NCI-H2227 treated with DMSO at 0.1 percent for 48 hours (cell line): ENCODE measurements at places on chromosomes 5 and 9.

GRCh38 chr9:109912082-109912582 lies 132.1 kb downstream of the PALM2AKAP2 start:
- DNase-seq = no peak

DNA sequence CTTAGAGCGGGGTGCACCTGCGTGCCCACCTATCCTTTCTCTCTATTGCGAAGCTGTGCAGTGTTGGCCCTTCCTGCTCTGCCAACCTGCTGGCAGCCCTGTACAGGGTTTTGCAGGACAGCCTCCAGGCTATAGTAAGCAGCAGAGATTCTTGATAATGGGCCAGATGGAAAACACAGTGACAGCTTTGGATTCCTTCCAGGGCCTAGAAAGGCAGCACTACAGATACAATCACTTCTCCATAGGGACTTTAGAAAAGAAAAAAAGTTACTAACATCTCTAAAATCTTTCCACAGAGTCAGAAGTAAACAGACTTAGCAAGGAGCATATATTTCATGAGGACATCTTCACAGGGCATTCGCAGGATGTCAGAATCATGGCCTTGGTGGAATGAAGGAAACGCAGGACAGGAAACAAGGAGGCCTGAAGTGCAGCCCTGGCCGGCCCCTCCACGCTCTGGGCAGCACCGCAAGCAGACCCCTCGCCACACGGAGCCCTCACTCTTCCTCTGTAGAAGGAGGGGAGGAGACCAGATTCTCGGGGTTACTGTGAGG lies 172.1 kb upstream of the GAS1 start:
- DNase-seq = no peak

- no peak for DNase-seq
These were observed 7.9 kb downstream of the SLC44A1 start for GRCh38 chr9:105252405-105252756.

DNA sequence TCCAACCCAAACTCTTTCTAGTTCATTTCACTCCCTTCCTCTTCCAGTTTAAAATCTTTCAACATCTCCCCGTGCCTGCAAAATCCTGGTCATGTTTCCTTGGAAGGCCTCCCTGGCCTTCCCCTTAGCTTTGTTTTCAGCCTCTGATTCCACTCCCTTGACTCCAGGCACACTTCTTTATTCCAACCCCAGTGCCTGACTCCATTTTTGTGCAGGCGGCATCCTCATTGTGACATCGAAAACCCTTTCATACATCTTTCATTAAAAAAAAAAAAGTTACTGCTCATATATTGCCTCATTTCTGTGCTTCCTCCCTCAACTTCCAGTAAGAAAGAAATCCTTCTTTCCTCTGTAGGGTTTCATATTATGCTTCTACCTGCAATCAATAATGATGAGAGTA lies 7.1 kb upstream of the TNFSF8 start:
- no peak for DNase-seq

GRCh38 chr5:93503598-93504067 lies 77.4 kb downstream of the NR2F1-AS1 start:
- DNase-seq = no peak

DNA sequence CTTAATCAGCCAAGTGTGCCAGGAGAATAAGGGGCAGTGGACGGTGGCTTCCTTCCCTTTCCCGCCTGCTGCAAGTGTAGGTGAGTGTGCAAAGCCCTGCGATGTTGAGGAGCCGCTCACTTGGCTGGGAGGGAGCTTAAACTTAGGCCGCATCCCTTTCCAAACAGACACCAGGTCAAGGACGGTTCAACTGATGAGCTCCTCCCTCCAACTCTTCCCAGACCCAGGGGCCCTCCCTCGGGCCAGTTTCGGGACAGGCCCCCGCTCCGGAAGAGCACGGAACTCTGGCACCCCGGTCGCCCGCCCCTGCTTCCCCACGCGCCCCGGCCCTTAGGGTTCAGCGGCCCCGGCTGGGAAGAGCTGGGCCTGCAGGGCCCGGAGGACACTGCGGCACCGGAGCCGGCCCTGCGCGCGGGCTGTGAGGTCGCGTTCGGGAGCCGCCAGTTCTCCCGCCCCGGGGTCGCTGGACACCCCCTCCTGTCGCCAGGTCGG lies 481 bp downstream of the MRPL36 start:
- no peak for DNase-seq

- DNase-seq = no peak
These were observed 2051.0 kb downstream of the EFNA5 start for GRCh38 chr5:105619725-105620124.

GRCh38 chr5:55520117-55520839 lies 14.5 kb downstream of the PLPP1 start:
- no peak for DNase-seq

GRCh38 chr5:56480705-56481427 lies 247.7 kb upstream of the ANKRD55 start:
- DNase-seq = no peak

GRCh38 chr5:10431415-10431814 lies 10.3 kb upstream of the ROPN1L start:
- no peak for DNase-seq

- no peak for DNase-seq
These were observed 71.7 kb downstream of the ENTREP1 start for GRCh38 chr9:69396759-69397158.

DNA sequence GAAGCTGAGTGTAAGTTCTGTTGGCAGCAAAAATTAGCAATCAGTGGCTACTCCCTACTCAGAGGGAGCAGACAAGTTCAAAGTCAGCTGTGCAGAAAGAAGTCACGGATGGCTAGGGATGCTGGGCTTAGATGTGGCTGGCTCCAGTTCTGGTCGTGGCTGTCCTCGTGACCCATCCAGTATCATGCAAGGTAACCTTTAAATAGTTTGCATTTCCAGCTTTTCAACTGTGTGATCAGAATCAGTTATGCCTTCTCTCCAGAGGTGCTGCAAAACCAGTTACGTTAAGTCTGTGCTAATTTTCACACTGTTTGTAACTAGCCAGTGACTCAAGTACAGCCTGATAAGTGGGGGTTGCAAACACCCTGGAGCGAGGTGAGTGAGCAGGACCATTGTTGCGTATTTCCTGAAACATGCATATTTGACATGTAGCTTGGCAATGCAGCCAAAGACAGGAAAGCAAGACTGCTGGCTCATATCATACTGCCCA lies 302.4 kb downstream of the ATPSCKMT start:
- DNase-seq = no peak

GRCh38 chr5:146722361-146722779 lies 156.2 kb downstream of the PPP2R2B start:
- no peak for DNase-seq

- peak; percentile 62 for DNase-seq
These were observed 428.1 kb downstream of the ARHGEF28 start for GRCh38 chr5:74054139-74054538.

DNA sequence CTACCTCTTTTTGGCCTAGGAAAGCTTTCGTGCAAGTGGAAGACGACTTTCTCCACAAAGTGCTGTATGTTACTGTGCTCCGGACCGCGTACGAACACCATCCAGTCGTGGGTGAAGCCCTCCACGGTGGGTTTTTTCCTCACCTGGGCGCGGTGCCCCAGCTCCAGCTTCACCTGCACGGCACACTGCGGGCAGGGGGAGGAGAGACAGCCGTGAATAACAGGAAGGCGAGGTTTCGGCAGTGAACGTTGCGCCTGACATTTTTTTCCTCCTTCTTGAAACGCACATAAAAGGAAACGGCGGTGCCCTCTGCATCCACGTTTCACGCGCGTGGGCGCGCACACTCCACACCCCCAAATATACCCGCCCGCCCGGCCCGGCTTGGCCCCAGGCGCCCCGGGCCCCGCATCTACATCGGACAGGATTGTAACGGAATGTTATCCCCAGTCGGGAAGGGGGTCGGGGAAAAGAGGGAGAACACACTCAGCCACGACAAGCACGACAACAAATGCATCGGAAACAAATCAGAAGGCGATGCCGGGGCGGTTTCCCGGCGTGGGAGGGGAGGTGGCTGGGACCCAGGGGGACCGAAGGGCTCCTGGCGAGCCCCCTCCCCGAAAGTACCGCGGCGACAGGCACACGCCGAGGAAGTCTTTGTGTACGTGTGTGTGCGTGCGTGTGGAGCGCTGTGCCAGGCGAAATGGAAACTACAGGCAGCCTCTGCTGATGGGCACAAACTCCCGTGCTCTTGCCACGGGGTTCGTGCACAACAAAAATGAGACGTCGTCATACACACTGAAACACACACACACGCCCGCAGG lies 1.4 kb downstream of the MLLT3 start:
- no peak for DNase-seq

GRCh38 chr9:73093740-73094379 lies 57.8 kb upstream of the ANXA1 start:
- no peak for DNase-seq

DNA sequence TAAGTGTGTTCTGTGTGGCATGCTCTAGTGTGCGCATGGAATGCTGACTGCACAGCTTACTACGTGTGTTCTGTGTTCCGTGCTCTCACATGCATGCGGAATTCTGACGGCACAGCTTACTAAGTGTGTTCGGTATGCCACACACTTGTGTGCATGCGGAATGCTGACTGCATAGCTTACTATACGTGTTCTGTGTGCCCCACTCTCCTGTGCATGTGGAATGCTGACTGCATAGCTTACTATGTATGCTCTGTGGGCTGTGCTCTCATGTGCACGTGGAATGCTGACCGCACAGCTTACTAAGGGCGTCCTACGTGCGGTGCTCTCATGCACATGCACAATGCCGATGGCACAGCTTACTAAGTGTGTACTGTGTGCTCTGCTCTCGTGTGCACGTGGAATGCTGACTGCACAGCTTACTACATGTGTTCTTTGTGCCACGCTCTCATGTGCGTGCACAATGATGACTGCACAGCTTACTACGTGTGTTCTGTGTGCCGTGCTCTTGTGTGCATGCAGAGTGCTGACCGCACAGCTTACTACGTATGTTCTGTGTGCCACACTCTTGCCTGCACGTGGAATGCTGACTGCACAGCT lies 548.9 kb downstream of the IRX1 start:
- DNase-seq = no peak

- DNase-seq = no peak
These were observed 55.9 kb upstream of the IL12B start for GRCh38 chr5:159386028-159386711.

GRCh38 chr5:761059-761771 lies 23.3 kb downstream of the ZDHHC11B start:
- DNase-seq = no peak

DNA sequence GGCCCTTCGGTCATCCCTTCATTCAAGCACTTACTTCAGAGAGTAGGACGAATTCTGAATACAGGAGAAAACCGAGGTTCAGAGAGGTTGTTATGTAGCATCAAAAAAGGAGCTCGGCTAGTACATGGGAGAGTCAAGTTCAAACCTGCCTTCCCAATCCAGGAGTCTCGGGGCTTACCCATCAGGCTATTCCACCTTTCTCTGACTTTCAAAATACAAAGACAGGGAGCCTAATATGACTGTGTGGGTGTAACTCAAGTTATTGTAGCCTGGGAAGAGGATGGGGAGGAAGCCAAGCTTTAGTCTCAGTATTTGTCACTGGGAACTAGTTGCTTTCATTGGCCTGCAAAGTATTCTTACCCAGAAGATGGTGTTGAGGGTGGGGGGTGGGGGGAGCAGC lies 274.8 kb upstream of the PANK3 start:
- DNase-seq = no peak

DNA sequence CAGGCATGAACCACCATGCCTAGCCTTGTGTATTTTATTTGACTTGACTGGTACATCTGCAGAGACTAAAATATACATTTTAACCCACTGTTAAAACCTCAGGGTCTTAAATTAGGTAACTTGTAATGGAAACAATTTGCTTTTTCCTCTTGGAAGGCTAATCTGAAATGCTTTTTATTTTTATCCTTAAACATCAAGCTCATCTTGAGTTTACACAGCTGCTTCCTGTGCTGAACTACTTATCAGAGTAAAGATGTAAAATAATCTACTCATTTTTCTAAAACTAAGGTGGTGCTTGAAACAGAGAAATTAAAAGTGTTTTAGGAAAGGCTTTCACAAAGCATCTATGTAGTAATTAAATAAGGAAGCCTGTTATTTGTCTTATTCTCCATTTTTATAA lies 144.1 kb downstream of the ENTREP1 start:
- no peak for DNase-seq

- no peak for DNase-seq
These were observed 202.9 kb downstream of the SYK start for GRCh38 chr9:91004484-91004883.

GRCh38 chr5:158273035-158273434 lies 414.1 kb upstream of the CLINT1 start:
- DNase-seq = peak; percentile 36

GRCh38 chr9:137470785-137471184 lies 11.7 kb upstream of the NSMF start:
- no peak for DNase-seq

- no peak for DNase-seq
These were observed 41.0 kb upstream of the UBAC1 start for GRCh38 chr9:136002215-136002614.

- DNase-seq = no peak
These were observed 432.3 kb upstream of the DAB2 start for GRCh38 chr5:39857041-39857440.

- no peak for DNase-seq
These were observed 121.3 kb upstream of the KLF9 start for GRCh38 chr9:70535546-70536323.

- no peak for DNase-seq
These were observed 9.8 kb upstream of the TLX3 start for GRCh38 chr5:171299228-171299627.

DNA sequence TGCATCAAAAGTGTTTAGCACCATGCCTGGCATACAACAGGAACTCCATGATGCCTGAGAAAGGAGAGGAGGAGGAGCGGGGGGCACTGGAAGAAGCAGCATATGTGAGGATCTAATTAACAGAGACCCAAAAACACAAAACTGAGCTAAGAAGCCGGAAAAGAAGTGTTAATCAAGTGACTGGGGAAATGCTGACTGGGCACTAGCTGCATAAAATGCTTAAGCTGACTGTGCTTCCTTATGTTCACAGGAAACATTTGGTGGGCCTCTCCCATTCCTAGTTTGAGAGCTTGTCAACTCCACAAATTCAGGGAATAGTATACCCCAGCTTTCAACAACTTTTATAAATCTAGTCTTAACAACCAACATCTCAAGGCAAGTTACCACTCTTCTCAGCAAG lies 26.6 kb downstream of the DEPDC1B start:
- DNase-seq = no peak

- DNase-seq = no peak
These were observed 1585.6 kb downstream of the EFNA5 start for GRCh38 chr5:106085136-106085535.

- no peak for DNase-seq
These were observed 349.1 kb upstream of the DAP start for GRCh38 chr5:11110128-11110527.

- no peak for DNase-seq
These were observed 403.7 kb upstream of the CCNG1 start for GRCh38 chr5:163033656-163034055.

DNA sequence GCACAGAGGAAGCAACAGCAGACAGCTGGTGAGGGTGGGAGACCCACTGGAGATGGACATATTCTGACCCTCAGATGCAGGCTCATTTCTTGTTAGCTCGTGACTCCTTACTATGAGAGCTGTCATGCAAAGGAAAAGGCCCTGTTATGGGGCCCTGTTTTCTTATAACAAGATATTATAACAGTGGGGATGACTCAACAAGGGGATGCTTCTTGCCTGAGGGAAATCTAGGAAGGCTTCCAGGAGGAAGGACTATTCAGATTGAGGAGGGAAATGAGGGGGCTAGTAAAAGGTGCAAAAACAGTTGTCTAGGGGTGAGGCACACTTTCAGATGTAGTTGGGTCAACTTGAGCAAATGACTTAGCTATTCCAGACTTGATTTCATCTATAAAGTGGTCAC lies 83.0 kb downstream of the DAB2IP start:
- no peak for DNase-seq

- no peak for DNase-seq
These were observed 24.6 kb downstream of the PIK3R1 start for GRCh38 chr5:68240202-68240601.
